H1 (cell line): ENCODE measurements at places on chromosomes 5 and 9. TPM values are rescaled to one million over a fixed set of nuclear protein-coding genes. Genes with fewer than 3 reads are reported as not detected.

The ADRB2 gene
- 0.54 and 0.65 TPM in 2 replicates for total RNA-seq

The PCDHB14 gene
- total RNA-seq: 2.7 and 2.9 TPM in 2 replicates

The INSL6 gene
- total RNA-seq: not detected in 2 replicates

DNA sequence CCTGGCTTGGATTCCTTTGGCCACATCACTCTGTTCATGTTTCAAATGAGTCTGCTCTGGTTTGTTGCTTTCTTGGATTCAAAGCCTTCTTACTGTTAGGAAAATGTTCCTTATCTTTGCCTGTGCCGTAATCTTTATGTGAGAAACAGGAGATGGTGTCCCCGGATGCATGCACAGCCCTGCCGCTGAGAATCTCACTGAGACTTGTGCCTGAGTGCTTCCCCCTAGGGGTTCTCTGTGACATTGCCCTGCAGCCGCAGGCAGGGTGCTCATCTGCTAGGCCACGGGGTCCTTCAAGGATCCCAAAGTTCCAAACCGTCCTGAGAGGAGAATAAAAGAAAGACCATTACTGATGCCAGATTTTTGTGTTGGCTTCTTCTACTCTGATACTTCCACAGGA, 81.4 kb upstream of the ANKRD55 start:
- no peak for DNase-seq

DNA sequence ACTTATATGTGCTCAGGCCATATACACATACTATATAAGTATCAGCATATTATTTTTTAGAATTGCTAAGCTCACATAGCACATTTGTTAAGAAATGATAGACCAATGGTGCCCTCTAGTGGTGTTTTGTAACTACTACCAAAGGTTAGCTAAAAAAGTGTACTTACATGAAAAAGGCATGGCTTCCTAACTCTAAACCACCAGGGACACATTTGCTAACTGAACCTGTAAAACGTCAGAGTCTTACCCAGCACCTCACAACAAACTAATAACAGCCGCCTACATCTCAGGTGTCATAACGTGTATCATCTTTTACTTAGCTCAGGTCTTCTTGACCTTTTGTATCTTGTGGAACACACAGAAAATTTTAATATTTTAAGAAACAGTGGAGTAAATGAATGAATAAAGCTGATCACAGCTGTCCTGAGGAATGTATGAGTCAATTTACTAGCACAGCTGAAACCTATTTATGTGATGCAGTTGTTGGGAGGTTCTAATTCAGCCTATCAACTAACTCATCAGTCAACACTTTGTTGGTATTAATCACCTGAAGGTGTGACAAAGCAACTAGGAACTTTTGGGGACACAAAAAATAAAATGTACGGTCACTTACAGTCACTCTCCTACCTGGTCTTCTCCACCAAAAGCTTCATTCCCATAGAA, 72.9 kb downstream of the BAAT start:
- no peak for DNase-seq

DNA sequence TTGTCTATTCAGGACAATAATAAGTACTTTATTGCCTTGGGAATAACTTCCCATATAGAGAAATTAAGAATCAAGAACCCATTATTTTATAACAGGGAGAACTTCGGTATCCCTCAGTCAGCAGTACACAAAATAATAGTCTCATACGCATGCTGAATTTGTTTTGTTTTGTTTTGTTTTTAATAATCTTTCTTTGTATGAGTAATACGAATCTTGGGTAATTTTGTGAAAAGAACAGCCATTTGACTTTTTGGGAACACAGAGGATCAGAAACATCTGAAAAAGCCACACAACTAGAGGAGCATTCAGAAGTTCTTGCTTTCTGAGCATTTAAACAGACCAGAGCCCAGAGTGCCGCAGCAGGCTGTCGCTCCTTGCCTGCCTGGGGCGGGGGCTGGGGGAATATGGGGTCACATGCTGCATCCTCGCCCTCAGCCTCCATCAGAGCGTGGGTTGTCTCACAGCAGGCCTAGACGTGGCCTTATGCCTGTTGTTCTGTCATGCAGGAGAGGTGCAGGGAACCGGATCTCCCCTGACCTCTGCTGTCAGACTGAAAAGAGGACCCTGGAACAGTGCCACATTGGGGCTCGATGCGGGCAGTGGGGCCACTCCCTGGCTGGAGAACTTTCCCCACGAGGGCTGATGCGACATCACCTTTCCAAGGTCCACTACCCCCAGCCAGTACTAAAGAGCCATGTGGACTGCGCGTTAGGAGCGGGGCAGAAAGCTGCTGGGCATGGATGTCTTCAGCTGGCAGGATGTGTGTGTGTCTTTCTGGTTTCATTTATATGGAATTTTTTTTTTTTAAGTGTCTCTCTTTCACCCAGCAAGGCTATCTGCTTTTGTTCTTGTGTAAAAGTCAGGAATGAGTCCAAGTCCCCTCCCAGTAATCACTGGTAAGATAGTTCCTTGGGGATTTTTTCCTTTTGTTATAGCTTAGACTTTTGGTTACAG, 133.4 kb upstream of the OTULINL start:
- no peak for DNase-seq

DNA sequence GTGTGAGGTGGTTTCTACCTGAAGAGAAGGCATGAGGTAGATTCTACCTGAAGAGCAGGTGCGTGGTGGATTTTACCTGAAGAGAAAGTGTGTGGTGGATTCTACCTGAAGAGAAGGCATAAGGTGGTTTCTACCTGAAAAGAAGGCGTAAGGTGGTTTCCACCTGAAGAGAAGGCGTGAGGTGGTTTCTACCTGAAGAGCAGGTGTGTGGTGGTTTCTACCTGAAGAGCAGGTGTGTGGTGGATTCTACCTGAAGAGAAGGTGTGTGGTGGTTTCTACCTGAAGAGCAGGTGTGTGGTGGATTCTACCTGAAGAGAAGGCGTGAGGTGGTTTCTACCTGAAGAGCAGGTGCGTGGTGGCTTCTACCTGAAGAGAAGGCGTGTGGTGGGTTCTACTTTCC, 192.8 kb downstream of the MED10 start:
- DNase-seq: no peak

DNA sequence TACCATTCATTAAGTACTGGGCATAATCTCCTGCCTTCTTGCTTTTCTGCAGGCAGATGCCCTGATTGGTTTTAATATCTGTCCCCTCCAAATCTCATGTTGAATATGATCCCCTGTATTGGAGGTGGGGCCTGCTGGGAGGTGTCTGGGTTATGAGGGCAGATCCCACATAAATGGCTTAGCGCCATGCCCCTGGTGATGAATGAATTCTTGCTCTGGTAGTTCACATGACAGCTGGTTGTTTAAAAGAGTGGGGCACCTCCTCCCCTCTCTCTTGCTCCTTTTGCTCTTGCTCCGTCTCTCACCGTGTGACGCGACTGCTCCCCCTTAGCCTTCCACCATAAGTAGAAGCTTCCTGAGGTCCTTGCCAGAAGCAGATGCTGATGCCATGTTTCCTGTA, 564.0 kb upstream of the BRINP1 start:
- no peak for DNase-seq

DNA sequence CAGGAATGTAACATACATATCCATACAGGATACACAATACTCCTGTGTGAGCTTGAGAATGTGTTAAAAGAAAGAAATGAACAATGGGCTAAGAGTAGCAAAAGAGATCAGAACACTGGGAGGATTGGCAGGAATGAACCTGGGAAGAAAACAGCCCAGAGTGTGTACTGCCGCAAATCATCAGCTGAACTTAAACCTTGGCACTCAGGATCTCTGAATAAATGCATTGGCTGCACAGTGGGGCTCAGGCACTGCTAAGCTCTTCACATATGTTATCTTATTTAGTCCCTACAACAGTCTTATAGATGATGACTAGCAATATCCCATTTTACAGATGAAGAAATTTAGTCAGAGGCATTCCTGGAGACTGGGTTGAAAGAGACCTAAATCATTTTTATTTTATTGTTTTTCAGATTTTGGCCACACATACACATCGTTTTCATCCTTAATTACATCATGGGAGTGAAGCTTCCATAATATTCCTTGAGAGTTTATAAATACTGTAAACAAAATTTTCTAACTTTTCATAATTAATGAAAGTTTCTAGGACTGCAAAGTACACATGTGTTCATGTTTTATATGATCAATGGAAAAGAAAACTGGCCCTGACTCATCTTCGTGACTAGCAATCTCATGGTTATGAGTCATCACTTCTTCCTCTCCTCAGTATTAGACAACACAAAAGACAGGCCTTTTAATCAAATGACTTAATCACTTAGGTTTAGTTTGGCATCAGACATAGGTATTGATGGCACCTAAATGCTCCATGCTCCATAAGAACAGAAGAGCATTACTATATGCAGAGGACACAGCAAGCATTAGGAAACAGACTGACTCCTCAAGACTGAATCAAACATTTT, 59.2 kb downstream of the CDH18 start:
- DNase-seq: no peak
